ENCODE measurements at places on chromosomes 7 and 10.

- no peak for DNase-seq
These were observed 177.4 kb downstream of the CDCA7L start for GRCh38 chr7:21768279-21768678.

GRCh38 chr10:101287997-101288635, 58.9 kb upstream of the LBX1 start:
- DNase-seq = no peak

DNA sequence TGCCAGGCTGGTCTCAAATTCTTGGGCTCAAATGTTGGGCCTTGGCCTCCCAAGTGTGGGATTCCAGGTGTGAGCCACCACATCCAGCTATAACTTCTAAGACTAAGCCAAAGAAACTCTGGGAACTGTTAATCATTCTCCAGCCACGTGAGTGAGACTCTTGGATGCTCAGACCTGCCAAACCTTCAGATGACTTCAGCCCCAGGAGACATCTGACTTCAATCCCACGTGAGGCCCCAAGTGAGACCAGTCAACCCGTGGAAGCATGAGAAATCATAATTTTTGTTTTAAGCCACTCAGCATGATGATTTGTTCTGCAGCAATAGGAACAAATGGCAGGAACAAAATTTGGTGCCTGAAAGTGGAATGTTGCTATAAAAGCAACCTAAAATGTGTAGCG, 4.3 kb upstream of the PCBD1 start:
- no peak for DNase-seq

- no peak for DNase-seq
These were observed 742.3 kb downstream of the TNS3 start for GRCh38 chr7:46839651-46840050.

DNA sequence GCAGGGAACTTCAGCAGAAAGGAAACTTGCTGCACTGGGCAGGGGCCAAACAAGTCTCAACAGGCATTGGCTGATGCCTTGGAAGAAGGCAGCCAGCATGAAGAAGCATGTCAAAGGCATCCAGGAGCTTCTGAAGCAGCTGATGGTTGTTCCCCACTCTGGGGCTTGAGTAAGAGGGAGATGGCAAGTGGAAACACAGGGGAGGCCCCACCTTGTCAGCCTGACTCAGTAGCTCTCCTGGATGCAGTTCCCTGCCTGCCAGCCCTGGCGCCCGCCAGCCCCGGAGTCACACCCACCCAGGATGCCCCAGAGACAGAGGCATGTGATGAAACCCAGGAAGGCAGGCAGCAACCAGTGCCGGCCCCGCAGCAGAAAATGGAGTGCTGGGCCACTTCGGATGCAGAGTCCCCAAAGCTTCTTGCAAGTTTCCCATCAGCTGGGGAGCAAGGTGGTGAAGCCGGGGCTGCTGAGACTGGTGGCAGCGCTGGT, 96.5 kb downstream of the TACC2 start:
- no peak for DNase-seq

All from stimulated activated CD8-positive, alpha-beta memory T cell treated with anti-CD3 and anti-CD28 coated beads, Interleukin-4, amount 100 ng/mL, for 1 hour (primary cell).